ENCODE measurements at places on chromosomes 2 and 18.

DNA sequence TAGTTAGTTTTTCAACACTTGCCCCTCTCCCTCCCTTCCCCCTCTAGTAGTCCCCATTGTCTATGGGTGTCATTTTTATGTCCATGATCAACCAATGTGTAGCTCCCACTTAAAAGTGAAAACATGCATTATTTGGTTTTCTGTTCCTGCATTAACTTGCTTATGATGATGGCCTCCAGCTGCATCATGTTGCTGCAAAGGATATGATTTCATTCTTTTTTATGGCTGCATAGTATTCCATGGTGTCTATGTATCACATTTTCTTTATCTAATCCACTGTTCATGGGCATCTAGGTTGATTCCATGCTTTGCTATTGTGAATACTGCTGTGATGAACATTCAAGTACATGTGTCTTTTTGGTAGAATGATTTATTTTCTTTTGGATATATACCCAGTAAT lies 70.5 kb downstream of the PDE11A start:
- DNase-seq, result no peak

DNA sequence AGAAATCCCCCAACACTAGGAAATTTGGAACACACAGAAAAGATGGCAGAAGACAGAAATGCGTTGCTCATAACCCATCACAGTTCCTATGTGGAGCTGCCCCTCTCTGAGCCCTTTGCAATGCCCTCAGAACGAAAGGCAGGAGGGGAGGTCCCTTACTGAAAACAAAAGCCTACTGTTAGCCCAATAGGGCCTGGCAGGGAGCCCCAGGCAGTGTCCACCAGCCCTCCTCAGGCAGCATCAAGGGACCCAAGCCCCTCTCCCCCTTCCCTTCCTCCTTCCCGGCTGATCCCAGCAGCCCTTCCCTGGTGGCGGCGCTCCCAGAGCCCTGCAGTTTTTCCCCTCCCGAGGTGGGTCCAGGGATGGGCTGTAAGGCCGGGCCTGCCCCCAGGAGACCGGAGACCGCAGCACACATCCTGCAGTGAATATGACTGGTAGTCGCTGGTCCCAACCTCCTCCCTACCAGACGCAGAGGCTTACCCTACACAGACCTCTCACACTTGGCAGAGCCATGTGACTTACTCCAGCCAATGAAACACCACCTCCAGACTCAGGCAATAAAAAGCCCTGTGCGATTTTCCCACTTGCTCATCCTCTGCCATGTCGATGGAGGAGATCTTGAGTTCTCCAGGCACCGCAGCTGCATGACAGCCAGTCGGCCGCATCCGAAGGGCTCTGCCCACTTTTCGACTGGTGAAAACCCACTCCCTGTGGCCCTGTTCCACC lies 19.4 kb upstream of the DUSP2 start:
- DNase-seq, result no peak

DNA sequence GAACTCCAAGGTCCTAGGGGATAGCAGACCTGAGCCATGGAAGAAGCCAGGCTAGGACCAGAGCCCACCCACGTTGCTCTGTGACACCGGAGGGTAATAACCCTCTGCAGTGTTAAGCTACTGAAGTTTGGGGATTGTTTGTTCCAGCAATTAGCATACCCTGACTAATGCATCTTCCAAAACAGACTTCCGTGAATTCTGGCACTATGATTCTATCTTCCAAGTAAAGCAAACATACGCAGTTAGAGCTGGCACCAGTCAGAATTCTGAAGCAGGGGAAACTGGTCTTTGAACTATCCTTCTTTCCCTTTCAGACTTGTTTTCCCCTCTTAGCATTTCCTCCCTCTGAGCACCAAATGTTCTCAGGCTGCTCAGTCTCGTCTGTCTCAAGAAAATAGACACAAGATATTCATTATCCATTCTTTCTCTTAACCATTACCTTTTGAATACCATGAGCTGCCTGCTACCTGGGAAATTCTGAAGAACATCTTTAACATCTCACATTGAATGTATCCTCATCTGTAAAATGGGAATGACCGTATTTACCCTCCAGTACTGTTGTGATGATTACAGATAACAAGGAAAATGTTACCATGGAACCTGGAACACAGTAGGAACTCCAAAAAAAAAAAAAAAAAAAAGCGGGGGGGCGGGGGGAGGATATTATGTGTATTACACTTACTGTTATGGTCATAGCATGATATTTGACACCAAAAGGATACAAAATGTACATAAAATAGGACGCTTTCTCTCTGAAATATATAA lies 108.2 kb downstream of the TCF4 start:
- no peak for DNase-seq

DNA sequence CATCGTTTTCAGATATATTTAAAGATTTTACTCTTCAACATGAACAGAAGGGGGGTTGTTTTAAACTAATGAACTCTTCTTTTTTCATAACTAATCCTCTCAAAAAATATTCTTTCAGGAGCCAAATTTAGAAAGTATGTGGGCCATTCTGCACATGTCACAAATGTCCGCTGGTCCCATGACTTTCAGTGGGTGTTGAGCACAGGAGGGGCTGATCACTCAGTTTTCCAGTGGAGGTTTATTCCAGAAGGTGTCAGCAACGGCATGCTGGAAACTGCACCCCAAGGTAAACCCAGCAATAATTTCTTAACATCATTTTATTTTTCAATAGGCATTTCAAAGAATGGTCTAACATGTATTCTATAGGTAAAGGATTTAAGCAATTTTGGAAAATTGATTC lies 136.0 kb downstream of the EML6 start:
- no peak for DNase-seq

DNA sequence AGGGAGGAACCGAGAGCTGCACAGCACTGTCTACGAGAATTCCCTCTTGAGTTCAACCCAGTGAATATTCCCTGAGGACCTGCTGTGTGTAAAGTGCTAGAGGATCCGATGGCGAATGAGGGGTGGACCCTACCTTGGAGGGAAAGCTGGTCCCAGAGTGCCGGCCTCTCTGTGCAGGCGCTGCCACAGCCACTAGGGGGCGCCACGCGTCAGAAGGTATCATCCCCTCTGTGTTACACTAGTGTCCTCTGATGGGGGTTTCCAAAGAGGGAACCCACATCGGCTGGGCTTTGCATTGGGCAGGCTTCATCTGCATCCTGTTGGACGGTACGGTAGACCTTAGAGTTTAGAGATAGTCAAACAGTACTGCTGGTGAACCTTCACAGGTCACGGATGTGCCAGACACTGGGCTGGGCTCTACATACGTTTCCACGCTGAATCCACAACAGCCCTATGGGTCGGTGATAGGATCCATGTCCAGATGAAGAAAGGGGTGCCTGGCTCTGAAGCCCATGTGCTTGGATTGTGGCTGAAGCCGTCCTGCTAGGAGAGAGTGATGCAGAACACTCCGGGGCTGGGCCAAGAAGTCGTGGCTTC lies 39.0 kb downstream of the COA5 start:
- DNase-seq, result no peak

GRCh38 chr2:8535821-8536685 lies 145.8 kb upstream of the ID2 start:
- no peak for DNase-seq

DNA sequence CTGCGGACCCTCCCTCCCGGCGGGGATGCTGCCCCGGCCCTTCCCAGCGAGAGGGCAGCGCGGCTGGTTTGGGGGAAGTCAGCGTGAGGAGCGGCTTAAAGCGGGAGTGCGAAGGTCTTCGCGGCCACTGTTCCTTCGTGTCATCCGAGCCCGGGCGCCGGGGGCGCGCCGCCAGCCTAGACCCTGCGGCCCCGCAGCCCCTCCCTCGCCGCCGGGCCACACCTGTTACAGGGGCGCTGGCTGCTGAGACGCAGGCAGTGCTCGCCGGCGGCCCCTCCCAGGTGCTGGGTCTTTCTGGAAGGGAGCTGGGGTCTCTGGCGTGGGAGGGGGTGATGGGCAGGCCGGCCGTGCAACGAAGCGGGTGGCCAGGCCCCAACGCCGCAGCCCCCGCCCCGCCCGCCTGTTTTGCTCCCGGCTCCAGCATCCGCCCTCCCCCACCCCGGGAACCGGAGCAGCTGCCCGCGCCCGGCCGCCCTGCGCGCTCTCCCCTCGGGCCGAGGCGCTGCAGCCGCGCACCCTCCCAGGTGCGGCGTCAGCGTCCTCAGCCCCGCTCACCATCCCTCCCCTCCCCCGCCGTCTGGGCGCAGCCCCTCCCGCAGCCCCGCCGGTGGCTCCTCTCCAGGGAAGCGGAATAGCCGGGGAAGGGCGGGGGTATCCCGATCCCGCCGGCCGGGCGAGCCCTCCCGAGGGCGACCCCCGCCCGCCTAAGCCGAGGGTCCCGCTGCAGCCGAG lies 727 bp downstream of the KIF1A start:
- DNase-seq, result no peak

DNA sequence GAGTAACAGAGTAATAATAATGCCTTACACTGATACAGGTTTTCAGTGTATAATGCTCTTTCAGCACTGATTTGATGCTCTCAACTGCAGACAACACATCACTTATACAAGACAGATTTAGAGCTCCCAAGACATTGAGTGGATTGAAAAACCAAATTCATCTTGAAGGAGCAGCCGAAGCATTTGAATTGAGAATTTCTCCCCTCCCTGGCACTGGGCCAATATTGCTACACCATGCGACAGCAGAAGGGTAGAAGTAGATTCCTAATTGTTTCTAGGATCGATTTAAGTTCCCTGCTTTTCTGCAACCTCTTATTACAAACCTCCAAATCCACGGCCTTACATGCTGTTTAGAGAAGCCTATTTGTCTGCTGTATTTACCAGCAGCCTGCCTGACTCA lies 15.5 kb downstream of the CENPA start:
- no peak for DNase-seq

DNA sequence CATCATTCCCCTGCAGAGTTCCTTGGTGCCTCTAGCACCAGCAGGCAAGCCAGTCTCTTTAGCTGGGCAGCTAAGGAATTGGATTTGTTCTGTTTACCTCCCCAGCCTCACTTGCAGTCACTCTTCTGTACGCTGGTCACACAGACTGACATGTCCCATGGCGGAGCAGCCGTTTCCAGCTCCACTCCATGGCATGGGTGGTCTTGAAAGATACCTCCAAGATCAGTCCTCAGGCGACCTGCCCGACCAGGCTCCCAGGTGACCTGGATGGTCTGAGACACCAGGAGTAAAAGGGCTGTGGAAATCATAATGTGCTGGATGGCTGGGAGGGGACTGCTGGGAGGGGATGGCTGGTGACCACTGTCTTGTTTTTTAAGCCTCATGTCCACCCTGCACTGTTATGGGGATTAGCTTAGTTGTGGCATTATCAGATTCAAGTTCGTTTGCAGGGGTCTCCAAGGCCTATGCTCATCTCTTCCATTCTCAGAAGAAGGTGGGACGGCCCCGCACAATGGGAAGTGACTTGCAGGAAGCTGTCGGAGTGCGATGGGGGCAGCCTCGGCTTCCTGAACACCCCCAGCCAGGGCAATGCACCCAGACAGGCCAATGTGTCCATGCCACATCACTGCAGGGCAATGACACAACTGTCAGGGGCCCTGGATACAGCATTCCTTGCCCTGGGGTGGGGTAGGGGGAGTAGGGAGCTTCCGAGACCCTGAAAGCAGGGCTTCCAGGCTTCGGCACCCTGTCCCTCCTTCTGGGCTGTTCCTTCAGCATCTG lies 156.1 kb upstream of the MYCN start:
- no peak for DNase-seq

- no peak for DNase-seq
Measured at GRCh38 chr2:26555246-26556133, 77.6 kb upstream of the OTOF start.
